NCI-H2081 treated with DMSO at 0.1 percent for 48 hours (cell line): ENCODE measurements at places on chromosomes 13 and 19.

DNA sequence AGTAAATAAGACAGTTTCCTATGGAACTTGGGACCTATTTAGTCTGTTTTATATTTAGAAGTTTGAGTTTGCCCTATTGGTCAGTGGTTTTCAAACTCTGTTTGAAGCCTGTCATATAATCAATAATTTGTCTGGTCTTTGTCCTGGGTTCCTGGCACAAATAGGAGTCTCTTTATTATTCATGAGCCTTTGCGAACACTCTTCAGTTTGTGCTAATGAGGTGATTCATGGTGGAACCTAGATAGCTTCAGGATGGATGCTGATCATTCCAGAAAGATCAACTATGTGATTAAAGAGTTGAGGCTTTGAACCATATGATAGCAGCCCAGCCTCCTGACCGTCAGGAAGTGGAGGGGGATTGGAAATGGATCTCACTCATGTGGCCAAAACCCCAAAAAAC, 10.0 kb upstream of the VWA8 start:
- no peak for DNase-seq

DNA sequence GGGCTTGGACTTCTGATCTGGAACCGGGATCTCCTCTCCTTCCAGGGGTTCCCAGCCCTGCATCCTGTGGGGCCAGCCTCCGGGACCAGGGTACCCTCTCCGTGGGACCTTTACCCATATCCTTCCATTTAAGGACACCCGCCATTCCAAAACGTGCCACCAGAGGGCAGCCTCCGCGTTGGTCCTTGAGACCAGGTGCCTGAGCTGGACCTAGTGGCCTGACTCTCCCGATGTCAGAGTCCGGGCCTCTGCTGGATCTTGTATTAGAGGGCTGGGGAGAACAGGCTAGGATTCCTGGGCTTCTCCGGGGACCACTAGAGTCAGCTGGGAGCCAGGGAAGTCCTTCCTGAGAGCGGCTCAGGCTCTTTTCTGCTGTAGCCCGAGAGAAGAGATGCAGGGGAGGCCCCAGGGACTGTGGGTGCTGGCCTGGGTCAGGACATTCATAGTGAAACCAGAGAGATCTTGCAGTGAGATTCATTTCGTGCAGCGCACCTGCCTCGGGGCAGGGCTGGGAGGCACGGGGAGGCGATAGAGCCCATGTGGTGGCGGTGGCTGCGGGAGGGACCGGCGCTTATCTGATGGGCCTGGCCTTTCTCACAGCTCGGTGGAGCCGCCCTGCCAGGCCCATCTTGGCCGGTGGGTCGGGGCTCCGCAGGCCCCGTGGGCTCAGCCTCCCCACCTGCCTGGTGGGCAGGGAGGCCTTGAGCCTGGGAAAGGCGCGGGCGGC, 9.8 kb upstream of the SLC7A10 start:
- peak; percentile 1 for DNase-seq

GRCh38 chr19:45670670-45671453, 2.8 kb downstream of the GIPR start:
- no peak for DNase-seq

DNA sequence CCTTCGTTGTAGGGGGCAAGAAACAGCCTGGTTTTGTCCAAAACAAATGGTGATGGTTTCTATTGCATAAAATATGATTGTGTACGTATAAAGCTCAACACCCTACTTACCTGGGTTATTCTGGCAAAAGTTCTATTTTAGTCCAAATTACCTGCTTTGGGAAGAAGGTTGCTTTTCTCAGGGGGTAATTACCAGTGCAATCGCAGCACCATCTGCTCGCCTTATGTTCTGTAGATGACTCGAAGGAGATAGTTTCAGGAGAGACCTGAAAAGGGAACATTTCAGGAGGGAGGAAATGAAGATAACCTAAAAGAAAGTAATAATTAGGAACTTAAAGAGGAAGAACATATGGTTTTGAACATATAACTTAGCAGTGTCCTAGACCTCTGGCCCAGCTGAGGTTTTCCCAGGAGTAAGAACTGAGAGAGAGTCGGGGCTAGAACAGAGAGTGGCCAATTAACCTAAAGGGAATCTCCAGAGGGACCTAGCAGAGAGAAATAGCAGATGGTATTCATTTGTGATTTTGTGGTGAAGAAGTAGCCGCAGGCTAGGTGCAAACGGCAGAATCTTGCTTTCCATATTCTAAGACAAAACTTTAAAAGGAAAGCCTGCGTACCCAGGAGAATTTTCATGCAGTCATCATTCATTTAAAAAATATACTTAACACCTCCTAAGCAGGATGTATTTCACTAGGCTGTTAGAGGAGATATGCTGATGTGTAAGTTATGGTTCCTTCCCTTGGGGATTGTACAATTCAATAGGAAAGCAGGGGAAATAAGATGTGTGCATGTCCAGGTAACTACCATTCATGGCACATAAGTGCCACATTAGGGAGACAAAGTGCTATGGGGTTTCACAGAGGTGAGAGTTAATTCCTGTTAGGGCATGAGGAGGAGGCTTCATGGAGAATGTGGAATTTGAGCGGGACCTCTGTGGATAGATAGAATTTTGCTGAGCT, 113.0 kb upstream of the SLC10A2 start:
- DNase-seq, result no peak

- no peak for DNase-seq
Observed at GRCh38 chr19:45408830-45409556, 2.5 kb downstream of the POLR1G start.

DNA sequence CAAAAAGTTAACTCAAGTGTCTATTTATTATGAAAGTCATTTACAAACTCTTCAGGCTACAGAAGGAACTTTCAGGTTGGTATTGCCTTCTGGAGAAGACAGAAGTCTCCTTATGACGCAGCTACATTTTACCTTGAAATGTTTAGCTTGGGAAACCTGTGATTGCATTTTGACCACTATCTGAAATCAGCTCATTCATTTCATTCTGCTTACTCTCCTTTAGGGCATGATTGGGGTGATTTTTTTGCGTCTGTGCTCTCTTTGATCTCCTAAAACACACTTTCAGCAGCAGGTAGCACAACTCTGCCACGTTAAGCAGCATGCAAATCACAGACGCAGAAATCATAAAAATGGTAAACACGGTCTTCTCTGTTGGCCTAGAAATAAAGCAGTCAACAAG, 9.6 kb downstream of the GJB6 start:
- DNase-seq, result no peak

DNA sequence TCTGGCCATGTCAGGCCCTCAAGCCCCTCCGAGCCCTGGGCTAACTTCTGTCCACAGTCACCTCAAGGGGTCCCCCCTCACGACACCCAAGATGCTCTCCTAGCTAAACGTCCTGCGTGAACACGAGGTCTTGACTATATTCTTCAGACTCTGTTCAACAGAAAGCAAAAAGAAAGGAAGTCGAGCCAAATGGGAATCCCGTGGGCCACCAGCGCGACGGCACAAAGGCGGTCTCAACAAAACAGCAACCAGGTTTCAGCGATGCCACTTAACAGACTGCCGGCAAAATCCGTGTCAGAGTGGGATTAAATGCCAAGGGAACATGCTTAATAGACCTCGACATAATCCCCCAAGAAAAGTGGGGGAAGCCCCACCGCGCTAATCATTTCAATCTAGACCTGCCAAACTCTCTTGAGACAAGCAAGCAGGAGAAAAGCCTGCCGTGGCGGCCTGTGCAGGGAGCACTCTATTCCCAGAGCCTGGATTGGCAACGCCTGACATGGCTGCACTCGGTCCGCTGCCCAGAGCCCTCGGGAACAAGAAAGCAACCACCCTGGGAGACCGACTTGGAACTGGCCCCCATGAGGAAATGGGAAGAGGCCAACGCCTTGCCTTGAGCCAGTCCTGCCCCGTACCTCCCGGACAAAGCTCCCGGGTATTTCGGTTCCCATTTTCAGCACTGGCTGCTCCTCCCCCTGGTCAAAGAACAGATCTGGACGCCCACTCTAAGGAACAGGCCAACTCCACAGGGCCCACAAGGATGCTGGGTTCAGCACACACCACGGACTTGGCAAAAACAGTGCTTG, 16.0 kb downstream of the ZC3H4 start:
- no peak for DNase-seq

- no peak for DNase-seq
Observed at GRCh38 chr19:51431124-51431523, 13.7 kb upstream of the SIGLEC10 start.

DNA sequence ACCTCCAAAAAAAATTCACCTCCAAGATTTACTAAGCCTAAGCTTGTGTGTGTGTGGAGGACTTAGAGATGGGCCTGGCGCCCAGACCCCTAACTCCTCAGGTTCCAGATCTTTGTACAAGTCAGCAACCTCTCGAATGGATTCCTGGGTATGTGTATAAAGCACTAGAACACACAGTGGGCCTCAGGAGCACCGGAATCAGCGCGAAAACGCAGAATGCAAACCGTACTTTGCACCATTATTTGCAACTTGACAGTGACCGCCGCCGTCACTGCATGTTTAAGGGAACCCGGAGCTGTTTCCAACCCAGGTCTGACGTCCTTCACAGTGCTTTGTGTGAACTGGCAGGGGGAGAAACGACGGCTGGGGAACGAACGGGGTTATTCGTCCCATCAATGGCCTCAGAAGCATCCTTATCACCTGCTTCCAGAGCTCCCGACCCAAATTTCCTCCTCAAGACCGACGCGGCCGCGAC, 688 bp downstream of the ZNF606 start:
- DNase-seq, result no peak

DNA sequence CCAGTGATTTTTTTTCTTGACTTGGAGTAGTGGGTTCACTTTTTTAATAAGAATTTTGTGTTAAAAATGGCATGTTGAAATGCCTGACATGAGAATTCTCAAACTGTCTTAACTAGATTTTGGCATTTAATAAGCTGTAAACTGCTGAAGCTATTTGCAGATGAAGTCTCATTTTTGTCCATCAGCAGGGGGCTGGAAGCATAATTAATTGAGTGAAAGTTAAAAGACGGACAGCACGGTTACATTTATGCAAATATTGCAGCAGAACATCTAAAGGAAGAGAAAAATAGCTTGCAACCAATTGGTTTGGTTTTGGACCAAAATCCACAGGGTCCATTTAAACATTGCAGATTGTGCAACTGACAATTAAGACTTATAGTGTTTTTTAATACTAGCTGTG, 837.3 kb upstream of the KLHL1 start:
- DNase-seq, result no peak

GRCh38 chr13:80870186-80870585, 529.3 kb upstream of the SPRY2 start:
- DNase-seq, result no peak

GRCh38 chr19:2478756-2479555, 3.0 kb downstream of the GADD45B start:
- DNase-seq, result no peak

DNA sequence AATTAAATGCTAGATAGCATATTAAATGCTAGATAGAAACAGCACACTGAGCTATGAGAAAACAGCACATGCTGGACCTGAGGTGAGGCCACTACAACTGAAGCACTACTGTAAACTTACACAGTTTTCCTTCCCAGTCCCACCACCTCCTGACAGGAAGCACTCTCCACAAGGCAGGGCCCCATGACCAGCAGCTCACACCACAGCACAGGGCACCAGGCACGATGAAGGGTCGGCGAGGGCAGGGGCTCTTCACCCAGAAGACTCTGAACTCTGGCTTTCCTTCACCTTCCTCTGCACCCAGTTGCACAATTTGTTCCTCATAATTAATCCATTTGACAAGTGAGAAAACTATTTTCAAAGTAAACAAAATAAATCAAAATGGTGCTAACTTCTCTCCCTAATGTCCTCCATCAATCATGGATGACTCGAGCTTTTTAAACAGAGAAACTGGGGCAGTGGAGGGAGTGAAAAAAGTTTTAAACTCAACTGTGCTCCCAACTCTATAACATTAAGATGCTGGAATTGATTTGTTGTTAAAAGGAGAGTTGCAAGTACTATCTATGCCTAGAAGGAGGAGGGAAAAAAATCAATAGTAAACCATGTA, 568.7 kb downstream of the UQCRFS1 start:
- DNase-seq, result no peak

- no peak for DNase-seq
Observed at GRCh38 chr13:61779456-61779855, 363.8 kb upstream of the PCDH20 start.

DNA sequence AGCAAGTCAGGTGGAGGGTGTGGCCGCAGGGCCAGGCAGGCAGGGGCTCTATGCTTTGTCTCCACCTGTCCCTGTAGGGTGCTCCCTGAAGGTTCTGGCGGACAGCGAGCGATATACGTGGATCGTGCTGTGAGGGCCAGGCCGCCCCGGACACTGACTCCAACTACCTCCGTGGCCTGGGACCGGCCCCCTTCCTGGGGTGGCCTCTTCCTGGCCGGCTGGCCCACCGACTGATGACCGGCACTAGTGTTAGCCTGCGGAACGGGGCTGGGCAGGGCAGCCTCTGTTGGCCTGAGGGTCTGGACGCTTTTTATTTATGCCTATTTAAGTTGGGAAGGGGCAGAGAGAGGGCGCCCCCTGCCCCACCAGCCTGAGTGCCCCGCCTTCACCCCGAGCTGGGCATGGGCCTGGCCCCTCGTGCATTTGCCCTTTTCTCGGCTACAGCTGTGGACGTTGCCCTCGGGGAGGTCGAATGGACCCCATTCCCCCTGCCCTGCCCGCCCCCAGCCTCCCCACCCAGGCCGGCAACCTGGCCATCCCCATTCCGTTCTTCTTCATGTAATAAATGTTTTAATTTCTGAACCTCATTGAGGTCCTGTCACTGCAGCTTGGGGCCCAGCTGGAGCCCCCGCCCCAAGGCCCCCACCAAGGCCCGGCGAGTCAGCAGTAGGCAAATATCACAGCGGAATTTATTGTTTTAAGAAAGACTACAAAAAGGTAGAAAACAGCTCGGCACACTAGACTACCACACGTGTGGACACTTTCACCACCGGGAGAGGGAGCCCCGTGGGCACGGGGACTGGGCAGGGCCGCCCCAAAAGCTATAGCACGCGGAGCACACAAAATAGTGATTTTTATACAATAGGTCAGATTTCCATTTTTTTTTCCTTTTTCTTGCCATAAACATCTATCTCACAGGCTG, 8.8 kb downstream of the DCAF15 start:
- no peak for DNase-seq

- DNase-seq, result no peak
Observed at GRCh38 chr19:17314007-17314593, 4.7 kb downstream of the DDA1 start.

- DNase-seq, result no peak
Observed at GRCh38 chr19:3125900-3126524, 9.8 kb upstream of the GNA15 start.

DNA sequence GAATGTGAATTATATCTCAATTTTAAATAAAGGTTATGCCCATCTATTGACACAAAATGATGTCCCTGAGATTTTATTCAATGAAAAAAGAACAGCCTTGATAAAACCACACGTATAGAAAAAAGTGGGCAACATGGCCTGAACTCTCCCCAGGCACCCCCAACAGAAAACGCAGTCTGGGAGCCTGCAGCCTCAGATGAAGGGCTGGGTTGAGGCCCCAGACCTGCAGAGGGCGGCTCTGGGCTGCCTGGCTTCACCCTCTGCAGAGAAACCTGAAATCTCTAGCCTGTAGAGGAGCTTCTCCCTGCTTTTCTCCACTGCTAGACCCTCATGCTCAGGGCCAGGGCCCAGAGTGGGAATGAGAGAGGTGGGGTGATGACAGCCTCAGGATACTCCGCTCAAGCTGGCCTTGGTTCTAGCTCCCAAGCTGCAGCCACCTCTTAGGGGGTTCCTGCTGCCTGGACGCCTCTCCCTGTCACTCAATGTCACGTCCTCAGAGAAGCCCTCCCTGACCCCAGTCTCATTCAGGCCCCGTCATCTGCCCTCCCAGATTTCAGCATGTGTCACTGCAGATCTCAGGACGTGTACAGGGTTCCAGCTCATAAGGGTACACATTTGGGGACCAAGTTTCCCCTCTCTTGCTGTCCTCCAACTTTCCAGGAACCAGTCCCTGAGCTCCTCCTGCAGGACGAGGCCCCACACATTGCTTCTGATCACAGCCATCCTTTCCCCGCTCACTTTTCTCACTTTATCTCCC, 1.8 kb downstream of the MBD3 start:
- no peak for DNase-seq
